ENCODE measurements at places on chromosomes 1 and 21.

- DNase-seq: no peak
These were observed 146.0 kb downstream of the GPATCH2 start for GRCh38 chr1:217484871-217485270.

DNA sequence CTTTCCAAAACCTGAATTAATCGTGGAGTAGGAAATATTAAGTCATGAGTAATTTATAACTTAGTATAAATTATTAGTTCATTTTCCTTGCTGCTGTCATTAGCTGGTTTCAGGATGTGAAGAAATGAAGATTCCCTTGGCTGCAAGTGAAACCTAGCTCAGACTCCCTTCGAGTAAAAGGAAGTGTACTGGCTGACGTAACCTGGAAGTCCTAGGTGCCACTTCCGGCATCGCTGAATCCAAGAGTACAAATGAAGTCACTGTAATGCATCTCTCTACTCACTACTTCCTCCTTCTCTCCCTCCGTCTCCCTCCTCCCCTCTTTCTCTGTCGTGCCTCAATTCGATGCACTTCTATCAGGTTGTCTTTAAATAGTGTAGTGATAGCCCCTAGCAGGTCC, 28.8 kb downstream of the ZP4 start:
- no peak for DNase-seq

- DNase-seq: no peak
These were observed 41.8 kb downstream of the SELENOF start for GRCh38 chr1:86872086-86872485.

GRCh38 chr1:115456441-115456961, 118.5 kb upstream of the NGF start:
- no peak for DNase-seq

GRCh38 chr1:156122519-156123355, 8.2 kb downstream of the LMNA start:
- DNase-seq: no peak

- DNase-seq: no peak
These were observed 62.1 kb downstream of the PLPPR4 start for GRCh38 chr1:99326215-99326949.

GRCh38 chr1:234862360-234862943, 252.5 kb upstream of the IRF2BP2 start:
- DNase-seq: no peak

- no peak for DNase-seq
These were observed 521.6 kb downstream of the PLPP3 start for GRCh38 chr1:56057466-56058405.

- no peak for DNase-seq
These were observed 93.5 kb upstream of the CAMK1G start for GRCh38 chr1:209490013-209490412.

GRCh38 chr1:215082532-215083382, at the start of gene KCNK2:
Gene KCNK2 (plus strand): TSS chr1:215082737. CDS start chr1:215083386, 649 bp downstream.
- DNase-seq: no peak

GRCh38 chr1:2585318-2586092, 1.1 kb upstream of the PRXL2B start:
- peak; percentile 73 for DNase-seq

DNA sequence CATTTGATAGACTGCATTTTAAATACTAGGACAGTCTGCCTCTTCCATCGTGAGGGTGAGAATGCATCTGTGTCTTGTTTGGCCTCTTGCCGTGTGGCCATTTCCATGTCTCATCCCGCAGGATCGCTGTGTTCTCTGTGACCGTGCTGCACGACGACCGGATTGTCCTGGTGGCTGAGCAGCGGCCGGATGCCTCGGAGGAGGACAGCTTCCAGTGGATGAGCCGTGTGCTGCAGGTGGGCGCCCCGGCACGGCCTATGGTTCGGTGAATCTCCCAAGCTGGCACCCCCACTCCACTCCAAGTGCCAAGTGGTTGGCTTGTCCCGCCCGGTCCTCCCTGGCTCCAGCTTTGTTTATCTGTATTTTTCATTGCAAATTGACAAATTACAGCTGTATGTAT, 55.2 kb downstream of the S100B start:
- DNase-seq: no peak

DNA sequence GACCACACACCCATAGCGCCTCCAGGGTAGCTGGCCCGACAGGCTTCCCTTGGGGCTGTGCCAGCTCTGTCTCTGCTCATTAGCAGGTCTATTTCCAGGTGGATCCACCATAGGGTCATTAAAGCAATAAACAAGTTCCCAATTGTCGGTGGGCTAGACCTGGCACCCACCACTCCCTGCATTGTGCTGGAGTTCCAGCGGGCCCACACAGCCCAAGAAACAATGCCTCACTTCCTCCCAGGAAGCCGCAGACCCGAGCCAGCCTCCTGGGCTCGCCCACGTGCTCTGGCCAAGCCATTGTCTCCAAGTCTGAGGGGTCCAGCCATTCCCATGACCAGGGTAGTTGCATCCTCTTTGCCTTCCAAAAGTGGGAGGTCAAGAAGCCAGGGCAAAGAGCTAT, 27.5 kb upstream of the SOX13 start:
- DNase-seq: no peak

- DNase-seq: no peak
These were observed 108.1 kb downstream of the OMA1 start for GRCh38 chr1:58438468-58438867.

GRCh38 chr1:182674346-182675246, 9.8 kb downstream of the RGS8 start:
- DNase-seq: no peak

DNA sequence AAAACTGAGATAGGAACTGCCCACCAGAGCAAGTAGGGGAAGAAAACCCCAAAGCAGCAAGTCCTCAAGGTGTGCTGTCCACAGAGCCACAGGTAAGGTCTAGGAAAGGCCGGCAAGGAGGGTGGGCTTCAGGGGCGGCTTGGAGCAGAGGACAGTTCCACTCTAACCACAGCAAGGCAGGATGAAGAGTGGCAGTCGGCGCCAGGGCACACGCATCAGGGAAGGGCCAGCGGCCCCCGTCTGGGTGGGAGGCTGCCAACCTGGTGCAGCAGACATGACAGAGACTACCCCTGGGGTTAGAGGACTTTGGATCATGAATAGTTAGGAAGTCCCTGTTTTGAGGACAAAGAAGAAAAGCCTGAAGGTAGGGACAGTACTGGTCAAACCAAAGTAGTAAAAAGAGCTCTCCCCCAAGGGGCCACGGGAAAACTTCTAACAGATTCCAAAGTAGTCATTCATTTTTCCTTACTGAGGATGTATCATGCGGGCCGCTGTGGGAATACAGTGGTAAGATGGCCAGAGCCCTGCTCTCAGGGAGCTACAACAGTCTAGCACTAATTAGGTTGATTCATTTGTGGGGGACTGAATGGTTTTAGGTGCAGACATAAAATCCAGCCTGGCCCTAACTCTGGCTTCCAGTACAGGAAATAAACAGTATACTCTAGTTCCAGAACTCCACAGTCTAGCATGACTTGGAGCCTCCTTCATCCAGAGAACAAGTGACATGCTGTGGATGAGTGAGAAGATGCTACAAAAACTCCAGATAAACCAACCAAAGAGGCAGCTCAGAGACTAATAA, 3.5 kb upstream of the RAP1GAP start:
- no peak for DNase-seq

- no peak for DNase-seq
These were observed 286.5 kb downstream of the NFIA start for GRCh38 chr1:61368876-61369275.

GRCh38 chr1:243595527-243596210, 254.4 kb downstream of the AKT3 start:
- peak; percentile 42 for DNase-seq

DNA sequence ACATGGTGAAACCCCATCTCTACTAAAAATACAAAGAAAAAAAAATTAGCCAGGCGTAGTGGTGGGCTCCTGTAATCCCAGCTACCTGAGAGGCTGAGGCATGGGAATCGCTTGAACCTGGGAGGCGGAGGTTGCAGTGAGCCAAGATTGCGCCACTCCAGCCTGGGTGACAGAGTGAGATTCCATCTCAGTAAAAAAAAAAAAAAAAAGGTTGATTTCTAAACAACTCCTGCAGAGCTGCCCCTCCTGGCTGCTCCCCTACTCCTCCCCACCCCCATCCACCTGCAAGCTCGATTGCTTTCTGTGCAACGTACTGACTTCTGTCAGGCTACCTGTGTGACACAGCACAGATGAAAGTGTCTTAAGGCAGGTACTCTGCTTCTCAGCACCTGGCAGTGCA, 13.3 kb downstream of the ETV3L start:
- DNase-seq: no peak

GRCh38 chr1:3509721-3510120, 55.3 kb downstream of the ARHGEF16 start:
- no peak for DNase-seq

- peak; percentile 55 for DNase-seq
These were observed 13.6 kb downstream of the LRRC42 start for GRCh38 chr1:53959664-53960250.

GRCh38 chr1:23889074-23889473, 21.0 kb upstream of the FUCA1 start:
- no peak for DNase-seq

DNA sequence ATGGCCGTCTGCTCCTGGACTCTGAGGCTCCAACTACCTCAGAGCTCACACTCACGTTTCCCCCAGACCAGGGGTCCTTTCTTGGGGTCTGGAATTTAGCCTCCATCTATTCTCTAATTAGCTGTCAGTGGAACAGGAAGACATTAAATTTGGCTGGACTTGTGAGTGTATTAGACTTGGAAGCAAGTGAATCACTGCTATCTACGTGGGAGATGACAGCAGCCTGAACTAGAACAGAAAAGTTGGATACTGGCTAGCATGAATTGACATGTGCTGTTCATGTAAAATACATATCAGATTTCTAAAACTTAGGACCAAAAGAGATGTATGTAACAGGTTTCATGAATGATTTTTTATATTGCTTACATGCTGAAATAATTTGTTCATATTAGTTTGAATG, 28.0 kb downstream of the TAF5L start:
- no peak for DNase-seq

DNA sequence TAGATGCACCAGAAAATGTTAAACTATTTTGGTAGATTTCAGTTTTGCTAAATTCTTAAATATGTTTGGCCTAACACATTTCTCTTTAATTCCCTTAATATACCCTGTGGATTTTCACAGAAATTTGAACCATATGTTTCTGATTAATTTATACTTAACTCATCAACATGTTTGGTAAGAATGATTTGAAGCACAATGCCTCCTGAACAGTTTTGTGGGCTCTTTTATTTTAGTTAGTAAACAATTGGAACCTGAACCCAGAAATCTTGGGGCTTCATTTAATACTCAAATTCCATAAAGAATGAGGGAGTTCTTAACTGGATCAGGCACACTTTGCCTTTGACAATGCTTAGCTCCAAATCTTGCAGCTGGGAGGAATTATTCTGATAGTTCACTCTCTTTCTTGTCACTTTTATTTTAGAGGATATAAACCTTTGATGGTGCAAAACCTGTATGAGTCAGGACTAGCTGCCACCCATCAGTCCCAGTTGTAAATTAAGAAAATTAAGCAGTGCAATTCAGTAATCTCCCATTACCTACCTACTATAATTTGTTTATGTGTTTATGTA, 24.6 kb upstream of the LYPLAL1 start:
- DNase-seq: no peak

- DNase-seq: peak; percentile 69
These were observed at the start of gene KDM5B for GRCh38 chr1:202807926-202808757. Gene KDM5B (minus strand): TSS chr1:202808421. CDS start chr1:202808305, 116 bp downstream.

GRCh38 chr1:117447661-117448060, 80.4 kb downstream of the MAN1A2 start:
- no peak for DNase-seq
